ENCODE measurements at places on chromosomes 6 and 20. TPM values are rescaled to one million over a fixed set of nuclear protein-coding genes. Genes with fewer than 3 reads are reported as not detected.

WFDC2 gene
- 108 TPM for total RNA-seq

GRCh38 chr6:19261642-19262041 lies 575.5 kb upstream of the ID4 start:
- no peak for DNase-seq

DNA sequence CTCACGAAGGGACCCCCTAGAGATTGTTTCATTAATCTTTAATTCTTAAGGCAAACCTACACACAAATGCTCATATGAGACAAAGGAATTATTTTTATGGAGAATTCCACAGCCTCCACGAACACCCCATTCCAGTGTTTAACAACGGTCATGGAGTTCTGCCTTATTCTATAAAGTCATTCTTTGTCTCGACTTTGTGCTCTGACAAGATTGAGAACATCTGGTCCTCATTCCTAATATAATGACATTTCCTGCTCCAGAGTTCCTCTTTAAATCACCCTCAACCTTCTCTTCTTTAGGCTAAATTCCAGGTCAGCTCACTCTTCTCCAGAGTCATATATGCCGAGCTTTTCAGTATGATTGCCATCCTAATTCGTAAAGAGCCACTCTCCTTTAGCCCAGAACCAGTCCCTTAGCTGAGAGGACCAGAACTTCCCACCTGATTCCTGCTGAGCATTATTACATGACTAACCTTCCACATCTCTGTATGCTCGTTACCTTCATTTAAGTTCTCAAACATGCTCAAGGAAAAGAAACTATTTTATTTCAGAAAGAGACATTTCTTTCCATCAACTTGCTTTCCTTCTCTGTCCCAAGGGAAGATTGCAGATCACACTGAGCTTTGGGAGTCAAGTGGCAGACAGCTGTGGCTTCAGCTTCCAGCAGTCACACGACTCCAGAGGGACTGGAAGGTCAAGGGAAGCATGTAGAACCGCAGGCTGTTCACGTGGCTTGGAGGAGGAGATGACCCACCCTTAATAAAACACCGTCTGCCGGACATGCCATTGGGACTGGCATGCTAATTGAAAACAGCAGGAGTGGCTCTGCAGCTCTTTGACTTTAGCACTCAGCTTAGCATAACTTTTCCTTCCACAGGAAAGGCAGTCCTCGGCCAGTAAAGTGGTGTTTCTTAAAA lies 467.1 kb upstream of the HSF2 start:
- DNase-seq = no peak

BPIFB4 gene
- not detected for total RNA-seq

MRAP2 gene
- 8.5 TPM for total RNA-seq

NNAT gene
- total RNA-seq = 3.4 TPM

Data from left colon (tissue), 2 donors.